ENCODE measurements at places on chromosomes 2 and 18. TPM values are rescaled to one million over a fixed set of nuclear protein-coding genes. Genes with fewer than 3 reads are reported as not detected.

Gene GAREM2
- 4.5 TPM for total RNA-seq

Gene SPHKAP
- total RNA-seq = not detected

Gene CIB4
- not detected for total RNA-seq

Gene THSD7B
- total RNA-seq = 0.04 TPM

Gene ST6GAL2
- not detected for total RNA-seq

Gene LIMS3
- total RNA-seq = 17.8 TPM

Gene ROCK1
- 53.7 TPM for total RNA-seq

Gene MYO5B
- total RNA-seq = 1.4 TPM

Gene ITGB1BP1
- total RNA-seq = 95.5 TPM

Gene SFT2D3
- 4.4 TPM for total RNA-seq

Gene ACSL3
- total RNA-seq = 142 TPM

Gene CRYGC
- not detected for total RNA-seq

Gene LYG2
- total RNA-seq = not detected

Gene CAVIN2
- 171 TPM for total RNA-seq

Gene PROC
- not detected for total RNA-seq

Gene GLI2
- 0.51 TPM for total RNA-seq

Gene IL36G
- not detected for total RNA-seq

Gene TMEM17
- total RNA-seq = 1.2 TPM

Gene RNF125
- total RNA-seq = 0.92 TPM

Gene MATN3
- total RNA-seq = 3.4 TPM

Gene SERPINB11
- total RNA-seq = not detected

Gene ASTL
- not detected for total RNA-seq

Gene CPS1
- 0.88 TPM for total RNA-seq

Gene ACMSD
- not detected for total RNA-seq

Gene FBXO36
- total RNA-seq = 1.1 TPM

Gene IL1B
- total RNA-seq = not detected

Gene TNFRSF11A
- total RNA-seq = 11.1 TPM

Gene MYO3B
- total RNA-seq = not detected

Gene GCG
- not detected for total RNA-seq

Gene UGT1A8
- not detected for total RNA-seq

Gene RAB6D
- total RNA-seq = not detected

Gene DNPEP
- total RNA-seq = 40.4 TPM

Gene SATB2
- total RNA-seq = 1.6 TPM

Gene POTEF
- 0.09 TPM for total RNA-seq

Gene SRD5A2
- not detected for total RNA-seq

Gene MYOM1
- total RNA-seq = not detected

Gene ZNF804A
- not detected for total RNA-seq

Gene MOGAT1
- not detected for total RNA-seq

Gene TTN
- total RNA-seq = 0.49 TPM

Gene OTOS
- total RNA-seq = not detected

Gene EPG5
- total RNA-seq = 20.6 TPM

Gene NEU4
- not detected for total RNA-seq

Gene KCNF1
- 0.42 TPM for total RNA-seq

Gene LTBP1
- total RNA-seq = 107 TPM

Gene CHN1
- total RNA-seq = 29.0 TPM

Gene TEX44
- not detected for total RNA-seq

Gene GPR35
- total RNA-seq = 0.33 TPM

Gene EMX1
- not detected for total RNA-seq

Gene RNF103
- total RNA-seq = 24.2 TPM

Gene VAMP8
- total RNA-seq = 35.8 TPM

Gene SCG2
- total RNA-seq = not detected

Gene COLEC12
- 13.8 TPM for total RNA-seq

Data from endothelial cell of umbilical vein (primary cell).